Activated T-cell treated with anti-CD3 and anti-CD28 coated beads, Interleukin-2, amount 50 U/mL, for 24 hours (primary cell): ENCODE measurements at places on chromosomes 2 and 18.

DNA sequence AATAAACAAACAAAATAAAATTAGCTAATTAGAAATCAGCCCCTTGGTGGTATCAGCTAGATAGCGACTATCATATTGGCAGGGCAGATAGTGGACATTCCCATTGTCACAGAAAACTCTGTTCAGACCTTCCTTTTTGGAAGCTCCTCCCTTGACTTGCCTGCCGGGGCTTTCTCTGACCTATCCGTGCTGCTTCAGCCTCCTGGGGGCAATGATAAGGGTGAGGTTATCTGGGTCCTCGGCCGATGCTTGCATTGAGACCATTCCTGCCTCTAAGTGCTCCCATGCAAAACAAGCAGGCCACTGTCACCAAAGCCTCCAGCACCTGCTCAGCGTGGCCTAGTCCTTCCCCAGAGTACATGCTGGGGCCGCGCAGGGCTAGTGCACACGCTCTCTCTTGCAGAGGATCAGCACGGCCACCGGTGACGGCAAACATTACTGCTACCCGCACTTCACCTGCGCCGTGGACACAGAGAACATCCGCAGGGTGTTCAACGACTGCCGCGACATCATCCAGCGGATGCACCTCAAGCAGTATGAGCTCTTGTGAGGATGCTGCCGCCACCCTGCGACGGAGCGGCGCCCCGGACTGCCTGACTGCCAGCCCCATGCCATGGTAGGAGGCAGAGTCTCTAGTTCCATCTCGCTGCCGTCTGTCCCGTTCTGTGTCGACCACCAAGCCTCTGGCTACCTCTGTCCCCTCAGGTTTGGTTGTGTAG lies 27.4 kb downstream of the MPPE1 start:
- H3K36me3 ChIP-seq: peaks cover 47% of the 10 kb centered on the region
- H3K4me1 ChIP-seq: no peaks in the 10 kb centered on the region
- no peak overlapping the region for H3K27ac ChIP-seq
- H3K4me3 ChIP-seq: no peak overlapping the region
- no peaks in the 10 kb centered on the region for H3K27me3 ChIP-seq
- DNase-seq: no peak

DNA sequence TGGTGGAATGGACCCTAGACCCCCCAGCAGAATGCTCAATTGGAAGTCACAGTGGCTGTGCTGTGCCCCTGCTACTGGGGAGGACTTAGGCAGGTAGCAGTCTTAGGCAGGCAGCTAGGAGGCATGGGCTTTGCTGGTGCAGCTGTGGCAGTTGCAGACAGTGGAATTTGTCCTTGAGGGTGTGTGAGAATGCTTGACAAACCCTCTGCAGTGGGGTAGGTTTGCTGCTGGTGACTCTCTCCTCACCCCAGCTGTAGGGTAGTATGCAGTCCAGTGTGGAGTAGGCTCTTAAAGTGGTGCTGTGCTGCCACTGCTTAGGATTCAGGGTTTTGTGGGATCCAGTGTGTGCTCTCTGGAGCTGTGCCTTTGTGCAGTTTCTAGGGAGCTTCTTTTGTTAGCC lies 61.3 kb downstream of the NUP35 start:
- H3K36me3 ChIP-seq: peaks cover 99% of the 10 kb centered on the region
- no peak overlapping the region for H3K4me3 ChIP-seq
- peak overlapping the region; percentile 11 for H3K27ac ChIP-seq
- peaks cover 9% of the 10 kb centered on the region for H3K4me1 ChIP-seq
- no peaks in the 10 kb centered on the region for H3K27me3 ChIP-seq

DNA sequence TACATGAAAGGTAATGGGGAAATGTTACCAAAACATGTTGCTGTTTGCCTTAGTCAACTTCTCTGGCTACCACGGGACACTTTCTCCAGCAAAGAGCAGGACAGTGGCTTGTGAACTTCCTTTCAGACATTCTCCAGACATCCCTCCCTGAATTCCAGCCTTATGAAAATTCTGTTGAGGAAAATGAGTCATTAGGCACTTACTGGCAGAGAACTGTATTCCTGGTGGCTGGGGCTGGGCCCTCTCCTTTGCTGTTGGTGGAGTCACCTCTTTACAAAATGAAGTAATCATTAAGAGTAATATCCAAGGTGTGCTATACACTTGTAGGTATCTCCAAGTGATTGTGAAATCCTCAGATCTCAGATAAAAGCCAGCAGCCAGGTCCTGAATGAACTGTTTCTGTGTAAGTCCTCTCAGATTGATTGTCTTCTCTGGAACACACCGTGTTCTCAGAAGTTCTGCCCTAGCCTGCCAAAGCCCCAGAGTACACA lies 1.3 kb upstream of the FAP start:
- H3K27ac ChIP-seq: no peak overlapping the region
- H3K4me3 ChIP-seq: no peak overlapping the region
- H3K27me3 ChIP-seq: peaks cover 21% of the 10 kb centered on the region
- no peaks in the 10 kb centered on the region for H3K4me1 ChIP-seq
- H3K36me3 ChIP-seq: no peaks in the 10 kb centered on the region

- H3K27me3 ChIP-seq: no peaks in the 10 kb centered on the region
- H3K27ac ChIP-seq: no peak overlapping the region
- no peak for DNase-seq
- peaks cover 35% of the 10 kb centered on the region for H3K4me1 ChIP-seq
Measured at GRCh38 chr18:13393338-13393737, 174.8 kb downstream of the LDLRAD4 start.

DNA sequence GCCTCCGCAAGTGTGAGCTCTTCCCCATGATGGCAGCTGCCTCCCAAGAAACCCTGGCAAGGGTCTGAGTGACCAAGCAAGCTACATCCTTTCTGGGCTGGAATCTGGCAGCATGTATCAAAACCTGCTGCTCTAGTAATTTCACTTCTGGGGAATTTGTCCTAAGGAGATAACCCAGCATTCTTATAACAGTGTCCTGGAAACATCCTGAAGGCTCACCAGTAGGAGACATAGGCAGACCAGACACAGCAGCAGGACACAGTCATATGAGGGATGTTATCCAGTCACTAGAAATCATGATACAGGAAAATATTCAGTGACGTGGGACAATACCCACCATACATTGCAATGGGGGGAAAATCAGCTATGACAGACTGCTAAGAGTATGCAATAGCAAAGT lies 64.5 kb downstream of the CRACDL start:
- no peaks in the 10 kb centered on the region for H3K36me3 ChIP-seq
- no peak for DNase-seq
- H3K27ac ChIP-seq: no peak overlapping the region

- no peak overlapping the region for H3K27ac ChIP-seq
- H3K4me3 ChIP-seq: no peak overlapping the region
- no peaks in the 10 kb centered on the region for H3K4me1 ChIP-seq
- DNase-seq: no peak
Measured at GRCh38 chr2:215537611-215538010, 101.7 kb upstream of the FN1 start.
